D721Med (cell line): ENCODE measurements at places on chromosomes 16 and 17.

GRCh38 chr16:54405478-54405877 is 118.9 kb upstream of the IRX3 start:
- DNase-seq, result no peak

DNA sequence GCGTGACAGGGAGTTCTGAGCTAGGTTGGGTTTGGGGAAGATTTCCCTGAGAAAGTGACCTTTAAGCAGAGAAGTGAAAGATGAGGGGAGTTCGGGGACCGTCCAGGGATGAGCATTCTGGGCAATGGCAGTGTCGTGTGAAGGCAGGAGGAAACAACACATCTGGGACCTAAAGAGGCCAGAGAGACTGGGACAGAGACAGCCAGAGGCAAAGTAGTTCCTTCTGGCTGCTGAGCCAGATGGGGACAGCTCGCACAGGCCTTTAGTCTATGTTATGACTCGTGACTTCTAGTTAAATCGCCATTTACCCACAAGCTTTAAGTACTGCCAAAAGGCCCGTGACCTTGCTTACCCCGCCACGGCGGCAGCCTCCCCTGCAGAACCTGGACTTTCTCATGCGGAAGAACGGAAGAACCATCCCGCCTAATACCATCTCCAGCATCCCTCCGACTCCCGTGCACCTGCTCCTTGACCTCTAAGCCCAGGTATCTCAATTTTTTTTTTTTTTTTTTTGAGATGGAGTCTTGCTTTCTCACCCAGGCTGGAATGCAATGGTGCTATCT is 8.5 kb upstream of the MED11 start:
- DNase-seq, result no peak

DNA sequence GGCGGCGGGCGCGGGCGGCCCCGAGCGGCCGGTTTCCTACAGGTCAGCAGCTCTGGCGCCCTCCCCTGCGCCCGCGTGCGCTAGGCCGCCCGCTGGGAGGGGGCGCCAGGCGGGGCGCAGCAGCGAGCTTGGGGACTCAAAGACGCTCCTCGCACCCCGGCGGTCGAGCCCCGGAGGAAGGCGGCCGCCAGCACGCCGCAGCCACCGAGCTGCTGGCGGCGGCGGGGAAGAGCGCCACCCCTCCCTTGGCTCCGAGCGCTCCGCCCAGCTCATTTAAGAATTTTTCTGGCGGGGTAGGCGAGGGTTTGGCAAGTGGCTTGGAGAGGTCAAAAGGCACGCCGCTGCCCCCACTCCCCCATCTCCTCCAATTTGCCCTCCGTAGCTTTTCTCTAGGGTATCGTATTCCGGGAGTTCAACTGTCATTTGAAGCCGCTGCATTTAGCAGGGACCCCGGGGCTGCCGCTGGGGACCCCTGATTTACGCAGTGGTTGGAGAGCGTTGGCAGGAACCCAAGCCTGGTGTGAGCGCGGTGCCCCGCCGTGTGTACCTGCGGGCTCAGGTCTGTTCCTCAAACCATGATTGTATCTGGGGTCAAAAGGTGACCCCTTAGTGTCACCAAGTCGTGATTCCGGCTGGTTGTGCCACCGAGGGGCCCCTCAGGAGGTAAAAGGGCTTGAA is 59.5 kb upstream of the GSE1 start:
- no peak for DNase-seq

DNA sequence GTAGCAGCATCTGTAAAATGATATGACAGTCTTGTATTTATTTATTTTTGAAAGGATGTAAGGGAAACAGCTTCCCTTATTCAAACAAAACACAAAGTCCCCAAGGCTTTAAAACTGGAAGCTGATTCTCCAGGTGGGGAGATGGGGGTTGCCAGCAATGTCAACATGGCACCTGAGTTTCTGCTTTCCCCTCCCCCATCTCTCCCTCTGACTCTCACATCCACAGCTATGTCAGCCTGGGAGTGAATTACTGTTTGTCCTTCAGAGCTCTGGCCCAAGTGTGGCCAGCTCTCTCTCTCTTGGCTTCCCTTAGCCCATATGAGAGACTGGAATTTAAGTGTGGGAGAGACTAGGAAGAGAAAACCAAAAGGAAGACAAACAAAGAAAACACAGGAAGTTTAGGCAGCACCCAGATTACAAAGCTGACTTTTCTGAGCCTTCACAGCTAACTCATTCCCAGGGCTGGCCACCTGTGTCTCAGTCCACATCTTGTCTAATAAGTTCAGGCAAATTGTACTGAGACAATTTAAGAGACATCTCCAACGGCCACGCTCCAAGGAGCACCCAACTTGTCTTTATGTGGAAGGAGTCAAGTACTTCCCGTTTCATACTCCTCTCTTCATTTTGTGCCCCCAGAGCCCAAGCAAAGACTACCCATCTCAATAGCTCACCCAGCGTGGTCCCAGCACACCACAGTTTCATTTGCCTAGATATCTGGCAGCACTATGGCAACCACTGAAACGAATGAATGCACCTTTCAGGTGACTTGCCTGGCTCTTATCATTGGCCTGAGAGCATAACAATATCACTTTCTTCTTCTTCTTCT is 69.2 kb downstream of the SOX9 start:
- no peak for DNase-seq

DNA sequence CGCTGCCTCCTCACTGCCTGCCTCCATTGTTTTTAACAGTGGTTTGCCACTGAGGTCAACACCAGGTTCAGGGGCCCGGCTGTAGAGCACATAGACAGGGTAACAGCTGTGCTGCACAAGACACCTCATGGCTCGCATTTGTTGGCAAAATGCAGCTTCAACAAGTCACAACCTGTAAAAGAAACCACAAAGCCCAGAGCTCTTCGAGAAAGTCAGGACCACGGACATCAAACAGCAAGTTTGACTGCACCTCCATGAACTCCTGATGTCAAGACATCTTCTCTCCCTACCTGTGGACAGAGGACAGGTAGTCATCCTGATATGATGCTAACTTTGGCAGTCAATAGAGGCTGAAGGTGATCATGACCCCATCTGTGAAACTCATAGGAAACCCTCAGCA is 142.4 kb upstream of the SOX9 start:
- no peak for DNase-seq

DNA sequence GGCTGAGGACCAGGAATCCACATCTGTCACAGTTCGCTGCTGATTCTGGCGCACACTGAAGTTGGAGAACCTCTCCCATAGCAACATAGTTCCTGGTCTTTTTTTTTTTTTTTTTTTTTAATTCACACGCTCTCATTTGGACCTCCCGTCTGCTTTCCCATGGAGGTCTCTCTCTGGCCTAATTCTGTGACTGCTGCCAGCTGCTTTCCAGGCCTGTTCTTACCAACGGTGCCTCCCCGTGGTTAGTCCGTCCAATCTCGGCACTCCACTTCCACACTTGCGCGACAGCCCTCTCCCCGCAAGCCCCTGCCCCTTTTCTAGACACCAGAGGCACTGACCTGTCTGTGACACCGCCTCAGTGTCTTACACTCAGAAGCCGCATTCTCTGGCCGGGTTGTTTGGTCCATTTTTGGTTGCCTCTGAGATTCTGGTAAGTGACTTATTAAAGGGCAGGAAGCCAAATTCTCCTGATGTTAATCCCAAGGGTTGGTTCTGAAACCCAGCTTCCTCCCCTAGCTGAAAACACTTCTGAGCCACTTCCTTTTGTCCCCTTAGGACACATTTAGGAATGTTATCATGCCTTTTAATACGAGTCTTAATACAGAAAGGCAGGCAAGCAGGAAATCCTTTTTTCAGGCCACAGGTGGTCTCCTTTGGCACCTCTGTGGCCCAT is 1.1 kb upstream of the AKTIP start:
- no peak for DNase-seq

- no peak for DNase-seq
Measured at GRCh38 chr17:39018267-39019134, 51.3 kb upstream of the FBXO47 start.

- no peak for DNase-seq
Measured at GRCh38 chr16:84950906-84951305, 60.4 kb downstream of the ZDHHC7 start.

- DNase-seq, result no peak
Measured at GRCh38 chr16:10122546-10122945, 59.7 kb downstream of the GRIN2A start.

DNA sequence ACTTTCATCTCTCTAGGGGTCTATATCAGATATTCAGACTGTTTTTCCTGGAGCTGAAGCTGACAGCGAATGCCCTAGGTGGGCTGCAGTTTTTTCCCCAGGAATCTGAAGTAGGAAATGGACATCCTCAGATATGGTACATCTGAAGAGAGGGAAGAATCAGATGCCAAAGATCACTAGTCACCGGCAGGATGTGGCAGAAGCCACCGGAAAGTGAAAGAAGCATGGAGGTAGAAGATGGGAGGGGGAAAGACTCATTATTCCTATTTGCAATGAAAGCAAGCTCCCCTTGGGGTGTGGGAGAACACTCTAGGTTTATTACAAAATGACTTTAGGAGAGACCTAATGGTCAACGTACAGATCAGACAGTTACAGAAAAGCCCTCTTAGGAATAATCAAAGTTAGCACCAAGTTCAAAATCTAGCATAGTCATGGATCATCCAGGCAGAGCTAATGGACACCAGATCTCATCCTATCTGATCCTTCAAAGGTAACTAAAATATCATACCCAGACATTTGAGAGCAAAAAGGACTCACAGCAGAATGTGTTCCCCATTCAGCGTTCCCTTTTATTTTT is 110.7 kb downstream of the HS3ST3A1 start:
- no peak for DNase-seq

DNA sequence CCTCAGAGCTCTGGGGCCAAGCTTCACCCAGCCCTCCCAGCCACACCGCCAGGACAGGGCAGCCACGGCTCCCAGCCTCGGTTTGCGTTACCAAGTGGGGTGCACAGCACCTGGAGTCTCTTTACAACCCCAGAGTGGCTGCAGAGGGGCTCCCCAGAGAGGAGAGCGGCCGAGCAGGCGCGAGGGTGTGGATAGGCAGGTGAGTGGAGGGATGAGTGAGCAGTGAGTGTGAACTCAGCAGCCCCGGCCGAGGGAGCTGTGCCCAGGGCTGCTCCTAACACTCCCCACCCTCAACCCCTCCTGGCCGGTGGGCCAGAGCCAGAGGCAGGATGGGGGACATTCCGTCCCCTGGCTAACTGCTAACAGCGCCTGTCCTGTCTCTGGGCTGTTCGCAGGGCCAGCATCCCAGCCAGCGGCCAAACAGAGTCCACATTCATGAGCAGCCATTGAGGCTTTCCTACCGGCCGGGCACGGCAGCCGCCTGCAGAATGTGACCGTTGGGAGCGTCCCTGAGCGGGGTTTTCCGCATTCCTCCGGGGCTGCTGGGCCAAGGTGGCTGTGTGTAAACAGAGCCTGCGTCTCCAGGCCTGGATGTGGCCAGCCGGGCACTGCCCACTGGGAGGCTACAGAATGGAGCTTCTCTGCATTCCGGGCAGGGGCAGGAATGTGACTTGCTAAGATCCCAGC is 5.3 kb downstream of the ZNF469 start:
- no peak for DNase-seq

DNA sequence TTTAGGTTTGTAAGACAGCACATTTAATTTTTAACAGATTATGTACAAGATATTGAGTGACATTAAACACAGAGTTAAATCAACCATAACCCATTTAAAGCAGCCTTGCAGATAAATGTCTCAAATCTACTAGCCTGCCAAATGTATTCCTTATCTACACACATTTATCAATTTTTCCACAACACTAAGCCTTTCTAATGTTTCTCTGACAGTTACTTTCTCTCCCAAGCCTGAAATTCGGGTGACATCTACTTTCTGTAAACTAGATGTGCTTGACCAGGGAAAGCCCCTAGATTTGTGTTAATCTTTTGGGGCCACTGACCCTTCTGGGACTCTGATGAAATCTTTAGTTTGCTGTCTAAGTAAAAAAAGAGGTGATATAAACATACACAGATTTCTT is 69.0 kb downstream of the CDH13 start:
- DNase-seq, result no peak

DNA sequence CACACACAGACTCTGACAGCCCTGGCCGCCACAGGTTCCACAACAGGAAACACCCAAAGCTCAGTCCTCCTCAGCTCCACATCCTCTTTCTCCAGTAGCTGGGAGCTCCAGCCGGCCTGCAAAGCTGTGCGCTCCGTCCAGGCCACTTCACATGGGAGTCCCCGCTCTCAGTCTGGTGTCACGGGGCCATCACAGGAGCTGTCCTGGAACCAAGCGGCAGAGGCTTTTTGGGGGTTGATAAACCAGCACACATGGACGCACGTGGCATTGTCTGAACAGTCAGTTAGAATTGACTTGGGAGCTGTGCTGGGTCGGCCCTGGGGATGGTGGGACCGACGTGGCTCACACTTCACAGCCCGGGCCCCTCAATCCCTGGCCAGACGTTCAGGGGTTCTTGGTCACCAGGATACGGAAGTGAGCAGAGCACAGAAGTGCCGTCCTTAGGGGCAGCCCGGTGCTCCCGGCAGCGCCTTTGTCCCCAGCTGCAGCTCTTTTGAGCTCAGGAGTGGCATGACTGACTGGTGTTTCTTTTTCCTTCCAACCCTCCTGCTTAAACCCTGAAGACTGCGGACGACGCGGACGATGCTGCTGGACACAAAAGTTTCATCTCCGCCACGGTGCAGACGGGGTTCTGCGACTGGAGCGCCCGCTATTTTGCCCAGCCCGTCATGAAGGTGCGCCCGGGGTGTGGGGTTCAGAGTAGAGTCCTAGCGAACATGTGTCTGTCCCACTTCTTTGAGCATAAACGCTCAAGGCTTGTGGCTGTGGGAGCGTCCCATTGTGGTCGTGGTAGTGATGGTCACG is 66.6 kb upstream of the CHMP6 start:
- no peak for DNase-seq

- DNase-seq, result no peak
Measured at GRCh38 chr16:2822158-2822495, 5.1 kb downstream of the PRSS21 start.

- DNase-seq, result no peak
Measured at GRCh38 chr16:69107316-69107962, 2.0 kb downstream of the HAS3 start.

DNA sequence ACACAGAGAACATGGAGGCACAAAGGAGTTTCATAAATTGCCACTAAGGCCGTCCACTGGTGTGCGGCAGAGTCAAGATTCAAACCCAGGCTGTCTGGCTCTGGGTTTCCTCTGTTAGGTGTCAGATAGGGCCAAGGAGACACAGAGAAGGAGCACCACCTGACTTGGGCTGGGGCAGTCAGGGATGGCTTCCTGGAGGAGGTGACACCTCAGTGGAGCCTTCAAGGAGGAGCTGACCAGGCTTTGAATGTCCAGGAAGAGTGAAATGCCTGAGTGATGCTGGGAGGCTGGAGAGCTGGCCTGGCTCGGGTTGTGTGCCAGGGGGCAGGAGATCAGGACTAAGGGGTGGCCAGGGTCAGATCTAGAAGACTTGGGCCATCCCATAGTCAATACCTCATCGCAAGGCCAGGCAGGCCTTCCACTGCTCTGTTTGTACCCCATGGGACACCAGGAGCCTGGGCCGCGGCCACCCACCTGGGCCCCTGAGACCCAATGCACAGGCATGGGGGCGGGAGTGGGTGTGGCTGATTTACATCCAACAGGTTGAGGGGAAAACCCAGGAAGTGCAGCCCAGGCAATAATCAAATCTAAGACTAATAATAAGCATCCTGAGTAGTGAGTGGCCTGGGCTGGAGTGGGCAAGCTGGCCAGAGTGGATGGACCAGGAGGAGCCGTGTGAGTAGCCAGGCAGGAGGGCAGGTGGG is 73.7 kb downstream of the USP22 start:
- DNase-seq, result no peak
